ENCODE measurements at places on chromosomes 2 and 18.
A peak's percentile ranks its signal among the peaks of the same experiment; 100 is the strongest.

GRCh38 chr2:116510117-116510671 lies 1304.3 kb upstream of the DDX18 start:
- no peak overlapping the region for H3K4me3 ChIP-seq
- no peaks in the 10 kb centered on the region for H3K36me3 ChIP-seq
- H3K27me3 ChIP-seq: no peaks in the 10 kb centered on the region

DNA sequence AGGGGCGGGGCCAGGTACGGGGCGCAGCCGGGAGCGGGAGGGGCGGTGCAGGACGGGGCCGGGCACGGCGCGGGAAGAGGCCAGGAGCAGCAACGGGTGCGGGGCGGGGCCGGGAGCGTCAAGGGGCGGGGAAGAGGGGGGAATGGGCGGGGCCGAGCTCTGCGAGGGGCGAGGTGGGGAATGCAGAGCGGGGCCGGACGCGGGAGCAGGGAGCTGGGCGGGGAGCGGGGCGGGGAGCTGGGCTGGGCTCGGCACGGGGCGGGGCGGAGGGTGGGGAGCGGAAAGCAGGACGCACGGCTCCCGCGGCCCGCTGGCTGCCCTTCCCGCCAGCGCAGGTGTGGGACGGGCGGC lies at the start of gene IMPA2:
Gene IMPA2 (plus strand): TSS at position 316 of the 351 bp plus-strand sequence. CDS start 163 bp downstream, outside the sequence.
- H3K36me3 ChIP-seq: no peaks in the 10 kb centered on the region
- peak within 1 kb of the TSS; percentile 75 for H3K4me3 ChIP-seq
- no peak for DNase-seq
- H3K27ac ChIP-seq: peak within 1 kb of the TSS; percentile 96
- H3K27me3 ChIP-seq: no peaks in the 10 kb centered on the region

DNA sequence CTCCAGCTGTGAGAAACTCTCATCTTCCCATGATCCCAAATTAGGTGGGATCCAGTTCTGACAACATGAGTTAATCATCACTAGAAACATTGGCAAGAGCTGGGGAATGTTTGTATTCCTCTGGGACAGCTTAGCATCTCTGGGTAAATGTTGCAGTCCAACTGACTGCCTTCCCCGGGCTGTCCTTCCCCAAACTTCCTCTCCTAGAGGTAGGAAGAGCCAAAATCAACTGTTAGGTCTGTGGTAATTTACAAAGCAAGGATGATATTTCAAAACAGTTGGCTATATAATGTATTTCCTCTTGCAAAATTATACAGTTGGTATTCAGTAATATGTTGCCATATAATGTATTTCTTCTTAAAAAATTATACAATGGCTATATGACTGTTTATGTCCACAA lies 148.5 kb downstream of the MGAT5 start:
- peaks cover 11% of the 10 kb centered on the region for H3K36me3 ChIP-seq
- no peak overlapping the region for H3K4me3 ChIP-seq
- DNase-seq: no peak
- H3K4me1 ChIP-seq: peaks cover 3% of the 10 kb centered on the region

DNA sequence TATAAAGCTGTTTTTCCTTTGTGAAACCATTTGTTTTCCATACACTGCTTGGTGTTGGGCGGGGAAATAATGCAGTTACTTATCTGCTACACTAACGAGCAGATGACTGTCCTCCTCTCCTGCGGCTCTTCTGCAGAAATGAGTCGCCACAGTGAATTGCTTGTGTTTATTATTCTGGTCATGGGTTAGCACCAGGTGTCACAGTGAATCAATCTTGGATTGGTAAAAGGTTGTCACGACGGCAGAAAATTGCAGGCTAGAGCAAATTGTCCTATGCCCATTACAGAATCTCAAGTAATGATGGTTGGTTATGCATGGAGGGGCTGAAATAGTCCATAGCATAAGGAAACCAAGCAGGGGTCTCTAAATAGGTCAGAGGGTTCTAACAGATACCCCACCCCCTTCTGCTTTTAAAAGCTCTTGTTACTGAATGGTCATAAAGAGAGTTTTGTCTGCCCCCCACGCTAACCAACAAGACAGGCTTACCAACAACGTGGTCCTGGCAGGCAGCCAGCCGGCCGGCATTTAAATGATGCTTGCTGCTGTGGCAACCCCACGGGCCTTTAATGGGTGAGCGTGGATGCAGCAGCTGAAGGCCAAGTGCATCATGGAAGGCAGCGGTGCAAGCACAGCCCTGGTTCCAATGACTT lies 29.5 kb downstream of the RAB31 start:
- no peaks in the 10 kb centered on the region for H3K36me3 ChIP-seq
- no peak overlapping the region for H3K4me3 ChIP-seq
- DNase-seq: no peak
- no peak overlapping the region for H3K27ac ChIP-seq
- H3K27me3 ChIP-seq: no peaks in the 10 kb centered on the region

DNA sequence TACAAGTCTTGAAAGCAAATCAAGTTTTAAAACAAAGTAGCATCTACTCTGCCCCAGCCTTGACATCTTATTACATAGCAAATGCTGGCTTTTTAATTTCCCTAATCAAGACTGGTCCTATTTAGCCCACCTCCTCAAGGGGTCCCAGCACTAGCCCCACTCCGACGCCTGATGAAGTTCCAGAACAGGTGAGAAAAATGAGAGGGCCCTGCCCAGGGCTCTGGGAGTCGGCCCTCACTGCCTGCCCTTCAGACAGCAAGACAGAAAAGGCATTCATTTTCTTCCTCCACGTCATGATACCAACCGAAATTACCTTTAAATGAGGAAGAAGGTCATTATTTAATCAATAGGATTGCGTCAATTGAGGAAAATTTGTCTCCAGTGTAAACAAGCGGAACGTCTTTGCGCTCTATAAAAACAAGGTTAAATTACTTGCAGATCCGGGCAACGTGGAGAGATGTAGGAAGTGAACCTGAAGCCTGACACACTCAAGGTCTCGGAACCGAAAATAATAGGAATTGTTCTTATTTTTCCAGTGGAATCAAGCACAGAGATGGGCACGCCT lies 170.6 kb upstream of the PKDCC start:
- peaks cover 28% of the 10 kb centered on the region for H3K4me1 ChIP-seq
- no peak for DNase-seq
- no peaks in the 10 kb centered on the region for H3K27me3 ChIP-seq
- no peak overlapping the region for H3K27ac ChIP-seq
- no peaks in the 10 kb centered on the region for H3K36me3 ChIP-seq
- H3K4me3 ChIP-seq: no peak overlapping the region

- no peaks in the 10 kb centered on the region for H3K27me3 ChIP-seq
- H3K4me3 ChIP-seq: peak within 1 kb of the TSS; percentile 100
- no peaks in the 10 kb centered on the region for H3K36me3 ChIP-seq
- peaks cover 5% of the 10 kb centered on the region for H3K4me1 ChIP-seq
- peak within 1 kb of the TSS; percentile 89 for H3K27ac ChIP-seq
- DNase-seq: peak; percentile 97
Measured at GRCh38 chr2:197515739-197516392, at the start of gene MOB4. TSS of gene MOB4 (plus strand) at chr2:197516066. CDS start at chr2:197516087, 21 bp downstream.

DNA sequence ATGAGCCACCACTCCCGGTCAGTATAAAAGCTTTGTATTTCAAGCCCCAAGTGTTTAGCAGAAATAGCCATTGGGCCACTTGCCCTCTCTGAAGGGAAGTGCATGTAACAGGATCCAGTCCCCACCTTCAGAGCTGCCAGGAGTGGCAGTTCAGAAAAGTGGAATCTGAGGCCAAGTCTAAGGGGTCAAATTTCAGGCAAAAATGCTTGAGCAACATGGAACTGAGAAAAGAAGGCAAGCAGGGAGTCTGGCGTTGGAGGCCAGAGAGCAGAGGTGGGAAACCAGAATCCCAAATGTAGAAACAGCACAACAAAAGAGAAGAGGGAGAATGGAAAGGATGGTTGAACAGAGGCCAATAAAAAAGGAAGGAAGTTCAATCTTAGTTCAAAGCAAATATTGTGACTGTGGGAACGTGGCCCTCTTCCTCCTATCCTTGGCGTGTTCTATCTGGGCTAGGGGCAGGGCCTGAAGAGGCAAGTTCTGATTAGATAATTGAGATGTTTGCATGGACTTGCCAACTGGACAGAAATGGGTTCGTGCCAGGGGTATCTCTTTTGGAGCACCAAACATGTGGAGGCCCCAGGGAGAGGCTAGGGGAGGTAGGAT lies 102.2 kb downstream of the AP1S3 start:
- no peak overlapping the region for H3K4me3 ChIP-seq
- H3K27me3 ChIP-seq: no peaks in the 10 kb centered on the region
- H3K27ac ChIP-seq: no peak overlapping the region
- H3K4me1 ChIP-seq: no peaks in the 10 kb centered on the region
- no peak for DNase-seq
- H3K36me3 ChIP-seq: no peaks in the 10 kb centered on the region
